CD4-positive, alpha-beta T cell treated with Interleukin-21 for 1 hour (primary cell): ENCODE measurements at places on chromosomes 16 and 17.

DNA sequence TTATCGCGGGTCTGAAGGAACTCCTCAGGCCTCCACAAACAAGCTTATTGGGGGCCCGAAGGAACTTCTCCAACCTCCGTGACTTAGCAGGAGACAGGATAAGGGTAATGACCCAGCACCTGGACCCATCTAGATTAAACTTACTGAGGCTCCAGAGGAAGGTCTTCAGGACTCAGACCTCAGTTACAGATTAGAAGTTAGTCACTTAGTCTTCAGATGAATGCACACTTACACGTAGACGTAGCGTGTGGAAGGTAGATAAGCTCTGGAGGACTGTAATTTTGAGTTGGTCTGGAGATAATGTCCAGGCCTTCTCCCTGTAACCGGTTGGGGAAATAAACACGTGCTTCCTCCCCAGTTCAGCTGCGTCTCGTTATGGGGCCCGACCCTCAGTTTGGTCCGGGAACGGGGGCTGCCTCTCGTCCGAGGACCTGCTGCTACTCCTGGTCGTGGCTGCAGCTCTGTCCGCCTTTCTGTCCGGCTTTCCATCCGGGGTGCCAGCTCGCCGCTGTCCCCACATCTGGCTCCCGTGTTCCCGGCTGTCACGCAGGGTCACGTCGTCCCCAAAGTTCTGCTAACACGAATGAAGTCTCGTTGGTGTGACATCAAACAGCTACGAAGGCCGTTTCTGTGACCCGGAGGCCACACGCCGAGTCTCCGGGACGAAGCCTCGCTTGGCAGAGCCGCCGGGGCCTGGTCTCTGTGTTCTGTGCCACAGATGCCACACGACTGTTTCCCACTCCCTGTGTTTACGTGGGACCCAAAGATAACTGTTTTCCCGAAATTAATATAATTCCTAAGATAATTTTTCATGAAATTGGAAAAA lies 11.8 kb upstream of the SECTM1 start:
- no peak for DNase-seq

DNA sequence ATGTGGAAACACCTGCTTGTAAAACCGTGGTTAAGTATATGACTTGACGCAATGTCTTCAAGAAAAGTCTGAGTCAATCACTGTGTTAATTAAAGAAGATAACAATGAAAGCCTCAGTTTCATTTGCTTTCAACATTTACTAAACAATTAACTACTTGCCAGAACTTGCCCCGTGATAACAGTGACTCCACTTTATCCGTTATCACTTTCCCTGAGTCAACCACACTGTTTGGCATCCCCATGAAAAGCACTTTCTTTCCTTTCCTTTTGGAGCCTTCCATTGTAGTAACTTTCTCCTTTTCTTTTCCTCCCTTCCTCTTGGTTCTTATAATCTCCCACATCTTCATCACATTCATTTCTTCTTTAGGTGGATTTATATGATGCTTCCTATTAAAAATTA lies 435.1 kb upstream of the GOT2 start:
- no peak for DNase-seq

DNA sequence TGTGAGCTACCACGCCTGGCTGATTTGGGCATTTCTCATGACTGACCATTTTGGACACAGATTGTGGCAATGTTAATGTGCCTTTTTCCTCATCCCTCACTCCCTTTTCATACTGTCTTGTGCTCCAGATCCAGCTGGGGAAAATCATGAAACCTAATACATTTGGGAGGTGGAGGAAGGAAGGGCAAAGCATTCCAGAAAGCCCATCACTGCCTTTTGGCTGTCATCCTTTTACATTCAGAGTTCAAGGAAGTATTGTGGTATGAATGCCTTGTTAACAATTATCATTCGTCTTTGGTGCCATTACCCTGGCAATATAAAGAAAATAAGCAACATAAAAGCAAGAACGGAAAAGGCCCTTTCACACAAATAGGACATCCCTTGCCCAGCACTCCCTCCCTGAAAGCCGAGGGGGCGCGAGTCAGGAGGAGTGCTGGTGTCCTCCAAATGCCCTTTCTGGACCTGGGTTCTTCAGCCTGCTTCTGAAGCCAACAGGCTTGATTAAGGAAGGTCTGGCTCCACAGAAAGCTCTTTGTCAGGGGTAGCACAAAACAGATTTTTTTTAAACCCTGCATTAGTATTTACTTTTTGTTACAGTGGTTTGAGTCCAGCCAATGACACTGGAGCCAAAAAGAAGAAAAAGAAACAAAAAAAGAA lies 20.1 kb downstream of the NMT1 start:
- DNase-seq: no peak

DNA sequence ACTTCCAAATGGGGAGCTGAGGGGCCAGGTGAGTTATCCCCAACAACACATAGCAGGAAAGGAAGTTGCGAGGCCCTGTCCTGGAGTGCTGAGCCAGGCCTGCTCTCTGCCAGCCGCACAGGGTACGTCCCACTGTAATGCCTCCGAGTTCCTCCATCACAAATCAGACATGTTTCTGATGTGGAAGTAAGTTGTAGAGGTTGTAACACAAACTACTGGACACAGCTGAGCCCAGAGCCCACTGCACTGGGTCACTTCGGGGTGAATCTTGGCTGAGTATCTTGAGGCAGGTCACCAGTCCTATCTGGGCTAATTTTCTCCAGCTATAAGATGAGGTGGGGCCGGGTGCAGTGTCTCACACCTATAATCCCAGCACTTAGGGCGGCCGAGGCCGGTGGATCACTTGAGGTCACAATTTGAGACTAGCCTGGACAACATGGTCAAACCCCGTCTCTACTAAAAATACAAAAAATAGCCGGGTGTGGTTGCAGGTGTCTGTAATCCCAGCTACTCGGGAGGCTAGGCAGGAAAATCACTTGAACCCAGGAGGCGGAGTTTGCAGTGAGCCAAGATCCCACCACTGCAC lies 100.8 kb upstream of the CDH5 start:
- DNase-seq: no peak

DNA sequence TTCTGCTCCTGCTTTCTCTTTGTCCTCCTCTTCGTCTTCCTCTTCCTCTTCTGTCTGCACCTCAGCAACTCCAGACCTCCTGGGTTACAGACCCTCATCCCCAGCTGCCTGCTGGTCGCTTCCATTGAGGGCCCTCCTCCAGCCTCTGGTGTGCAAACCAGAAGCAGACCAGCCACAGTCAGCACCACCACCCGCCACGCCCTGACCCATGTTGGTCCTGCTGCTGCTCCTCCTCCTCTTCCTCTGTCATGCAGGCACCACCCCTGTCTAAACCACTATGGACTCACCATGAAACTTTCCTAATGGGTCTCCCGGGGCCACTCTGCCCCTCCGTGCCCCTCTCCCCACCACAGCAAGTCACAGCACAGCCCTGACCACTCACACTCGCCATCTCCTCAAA lies 11.4 kb upstream of the OGFOD3 start:
- DNase-seq: no peak

GRCh38 chr17:16494059-16494458 lies 2.1 kb upstream of the LRRC75A start:
- DNase-seq: no peak

DNA sequence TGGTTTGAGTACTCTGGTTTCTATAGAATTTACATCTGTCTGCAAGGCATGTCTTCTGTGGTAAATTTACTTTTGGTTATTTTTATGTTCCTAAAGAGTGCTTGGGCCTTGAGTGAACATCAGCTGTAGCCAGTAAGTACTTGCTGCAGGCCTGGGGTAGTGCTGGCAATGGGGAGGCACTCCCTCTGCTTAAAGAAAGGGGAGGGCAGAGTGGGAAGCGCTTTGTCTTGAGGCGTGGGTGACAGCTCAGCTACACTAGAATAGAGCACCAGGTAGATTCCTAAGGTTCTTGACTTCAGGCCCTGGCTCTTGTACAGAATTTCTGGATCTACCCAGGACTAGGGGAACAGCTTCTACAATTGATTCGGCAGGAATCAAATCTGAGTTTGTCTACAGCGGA lies 50.6 kb downstream of the MPHOSPH6 start:
- DNase-seq: no peak

GRCh38 chr16:20072146-20072873 lies 1.4 kb downstream of the GPR139 start:
- no peak for DNase-seq

DNA sequence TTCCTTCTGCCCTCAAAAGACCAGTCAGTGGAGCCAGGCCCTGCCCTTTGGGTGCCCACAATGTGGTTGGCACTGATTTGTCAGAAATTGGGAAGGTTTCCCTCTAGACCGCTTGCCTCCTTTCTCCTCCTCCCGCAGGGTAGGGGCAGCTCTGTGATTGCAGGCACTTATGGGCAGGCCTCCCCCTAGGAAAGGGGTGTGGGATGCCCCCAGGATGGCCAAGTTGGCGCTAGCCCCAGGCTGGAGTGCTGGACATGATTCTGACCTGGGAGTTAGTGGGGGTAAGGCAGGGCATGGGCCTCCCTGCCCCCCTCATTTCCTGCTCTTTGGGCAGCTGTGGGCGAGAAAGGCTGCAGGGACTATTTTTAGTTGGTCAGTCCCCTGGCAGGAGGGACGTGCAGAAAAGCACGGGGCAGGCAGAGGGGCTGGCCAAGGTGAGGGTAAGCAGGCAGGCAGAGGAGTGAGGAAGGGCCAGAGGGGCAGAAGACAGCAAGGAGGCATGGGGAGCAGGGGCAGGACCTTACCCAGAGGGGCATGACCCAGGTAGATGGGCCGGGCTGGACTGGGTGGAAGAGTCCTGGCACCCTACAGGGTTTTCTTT lies 3.3 kb downstream of the RARA start:
- DNase-seq: no peak

GRCh38 chr17:48100591-48101011 lies 677 bp downstream of the CBX1 start:
- DNase-seq: no peak

DNA sequence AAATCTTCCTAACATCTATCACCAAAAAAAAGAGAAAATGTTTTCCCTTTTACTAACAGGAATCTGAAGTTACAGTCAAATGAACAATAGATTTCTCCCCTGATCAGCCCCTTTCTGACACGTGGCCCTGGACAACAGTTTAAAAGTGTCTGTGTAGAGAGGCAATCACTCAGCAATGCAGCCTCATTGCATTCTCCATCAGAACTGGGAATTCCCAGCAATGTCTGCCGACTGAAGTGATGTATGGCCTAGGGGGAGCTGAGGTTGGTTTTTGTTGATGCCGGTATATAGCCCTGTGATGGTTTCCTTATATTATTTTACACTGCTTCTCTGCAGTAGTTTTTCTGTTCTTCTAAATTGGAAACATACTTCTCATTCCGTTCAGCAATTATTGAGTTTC lies 904.3 kb upstream of the CDH8 start:
- no peak for DNase-seq

- no peak for DNase-seq
Observed at GRCh38 chr17:17809531-17810083, 27.2 kb downstream of the SREBF1 start.

DNA sequence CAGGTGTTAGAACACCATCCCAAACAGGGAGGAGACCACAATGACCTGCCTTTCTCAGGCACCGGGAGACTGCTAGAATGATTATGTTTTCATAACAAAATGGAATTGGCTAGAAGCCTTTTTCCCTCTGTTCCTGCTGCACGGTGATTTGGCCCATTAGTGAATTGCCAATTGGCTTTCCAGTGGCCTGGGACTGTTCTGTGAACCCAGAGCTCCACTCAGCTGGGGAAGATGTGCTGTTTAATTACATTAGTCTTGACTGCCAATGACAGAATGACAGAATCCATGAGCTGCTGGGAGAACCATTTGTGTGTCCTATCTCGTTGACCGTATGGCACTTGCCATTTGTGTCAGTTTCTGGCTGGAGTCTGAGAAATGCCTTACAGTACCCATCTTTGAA lies 242.9 kb downstream of the CDH11 start:
- DNase-seq: no peak

GRCh38 chr17:32596206-32596605 lies 109.4 kb downstream of the CDK5R1 start:
- DNase-seq: no peak

GRCh38 chr16:52563767-52564611 lies 17.0 kb upstream of the TOX3 start:
- no peak for DNase-seq

DNA sequence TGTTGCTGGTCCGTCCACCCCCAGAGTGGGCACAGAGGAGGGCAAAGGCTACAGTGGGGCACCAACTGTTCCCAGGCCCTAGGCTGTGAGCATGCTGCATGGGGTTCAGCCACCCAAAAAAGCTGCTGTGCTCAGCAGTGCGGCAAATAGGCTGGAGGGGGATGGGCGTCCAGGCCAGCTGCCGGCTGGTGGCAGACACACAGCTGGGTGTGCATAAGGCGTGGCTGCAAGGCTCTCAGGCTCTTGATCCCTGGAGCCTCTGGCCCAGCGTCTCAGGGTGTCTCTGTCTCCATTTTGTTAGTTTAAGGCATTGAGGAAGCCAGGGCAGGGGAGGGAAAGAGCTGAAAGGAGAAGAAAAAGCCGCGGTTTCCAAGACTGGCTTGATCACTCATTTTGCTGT lies 8.8 kb downstream of the RPL19 start:
- no peak for DNase-seq

- no peak for DNase-seq
Observed at GRCh38 chr17:36942019-36942599, 4.8 kb downstream of the LHX1 start.

DNA sequence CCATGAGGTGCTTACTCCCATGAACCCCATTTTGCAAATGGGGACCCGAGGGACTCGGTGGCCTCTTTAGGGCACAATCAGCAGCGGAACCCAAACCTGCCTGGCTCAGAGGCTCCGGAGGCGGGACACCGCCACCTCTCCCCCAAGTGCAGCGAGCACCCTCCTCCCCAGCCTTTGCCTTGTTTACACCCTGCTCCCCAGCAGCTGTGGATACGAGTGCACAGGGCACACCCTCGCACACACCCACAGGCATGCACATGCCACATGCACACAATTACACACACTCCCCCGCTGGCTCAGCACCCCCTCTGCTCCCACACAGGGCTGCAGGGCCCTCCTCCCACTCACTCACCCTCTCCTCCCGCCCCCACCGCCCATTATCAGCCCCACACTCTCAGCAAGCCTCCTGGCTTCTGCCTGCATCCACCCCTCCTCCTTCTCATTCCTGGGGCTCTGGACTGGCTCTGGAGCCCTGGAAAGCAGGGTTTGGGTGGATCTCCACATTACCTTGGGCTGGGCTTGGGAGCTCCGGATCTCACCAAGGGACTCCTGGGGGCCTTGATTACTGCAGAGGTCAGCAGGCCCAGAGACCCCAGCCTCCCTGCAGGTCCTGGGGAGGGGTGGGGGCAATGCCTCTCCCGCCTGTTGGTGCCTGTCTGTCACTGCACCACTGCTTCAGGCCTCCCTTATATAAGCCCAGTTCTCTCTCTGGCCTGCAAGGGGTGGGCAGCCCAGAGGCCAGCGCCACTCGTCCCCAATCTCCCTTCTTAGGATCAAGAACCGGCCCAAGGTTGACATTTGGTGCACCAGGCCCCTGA lies 6.4 kb downstream of the PDK2 start:
- no peak for DNase-seq

DNA sequence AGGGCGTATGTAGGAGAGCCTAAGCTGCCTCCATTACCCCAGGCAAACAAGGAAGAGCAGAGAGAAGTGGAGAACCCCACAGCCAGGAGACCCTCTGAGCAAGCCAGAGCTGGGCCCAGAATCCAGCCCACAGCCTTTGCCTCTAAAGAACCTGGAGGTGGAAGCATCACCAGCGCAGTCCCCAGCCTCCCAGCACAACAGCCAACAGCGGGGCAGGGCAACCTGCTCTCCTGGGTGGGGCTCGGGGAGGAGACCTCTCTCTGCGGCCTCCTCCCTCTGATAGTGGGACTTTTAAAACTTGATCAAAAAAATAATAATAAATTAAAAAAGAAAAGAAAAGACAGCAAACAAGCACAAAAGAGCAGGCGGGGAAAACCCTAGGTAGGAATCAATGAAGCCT lies 45.9 kb downstream of the AXIN2 start:
- DNase-seq: no peak
